ENCODE measurements at places on chromosomes 12 and 14.

GRCh38 chr12:105024928-105025327 is 38.8 kb downstream of the NOPCHAP1 start:
- no peak for DNase-seq

GRCh38 chr14:21874167-21874566 is 200.5 kb upstream of the OR4E1 start:
- no peak for DNase-seq

DNA sequence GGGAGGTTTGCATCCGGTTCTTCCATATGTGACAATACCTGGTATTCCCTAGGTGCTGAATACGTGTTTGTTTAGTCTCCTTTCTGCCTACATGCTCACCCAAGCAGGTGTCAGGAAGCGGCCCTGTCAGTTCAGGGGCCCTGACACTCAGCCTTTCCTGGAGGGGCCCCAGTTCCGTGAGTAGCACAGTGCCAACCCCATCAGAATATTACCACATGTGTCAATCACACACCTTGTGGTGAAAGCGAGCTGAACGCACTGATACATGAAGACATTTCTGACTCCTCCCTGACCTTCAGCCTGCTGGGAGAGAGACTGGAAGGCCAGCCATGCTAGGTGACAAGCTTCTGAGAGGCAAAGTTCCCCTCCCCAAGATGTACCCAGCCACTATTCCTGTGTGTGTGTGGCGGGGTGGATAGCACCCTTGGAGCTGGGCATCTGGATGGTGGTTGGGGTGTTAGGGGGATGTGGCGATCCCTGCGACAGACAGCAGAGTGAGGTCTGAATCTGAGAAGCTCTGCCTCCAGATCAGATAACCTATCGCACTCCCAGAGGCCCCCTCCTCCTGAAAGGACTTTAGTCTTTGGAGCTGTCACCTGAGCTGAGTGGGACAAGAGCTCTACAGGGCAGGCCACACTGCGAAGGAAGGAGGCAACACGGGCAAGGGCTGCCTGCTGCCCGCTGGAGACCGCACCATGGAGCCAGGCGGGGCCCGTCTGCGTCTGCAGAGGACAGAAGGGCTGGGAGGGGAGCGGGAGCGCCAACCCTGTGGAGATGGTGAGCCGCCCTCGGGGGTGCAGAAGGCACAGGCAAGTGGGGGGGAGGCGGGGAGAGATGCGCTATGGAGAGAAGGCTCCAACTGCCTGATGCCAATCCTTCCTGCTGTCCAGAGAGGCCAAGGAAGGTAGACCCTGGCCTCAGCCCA is at the start of gene SOAT2:
Gene SOAT2 (plus strand): TSS at position 604 of the 925 bp plus-strand sequence. CDS start 92 bp downstream, at position 696.
- no peak for DNase-seq

DNA sequence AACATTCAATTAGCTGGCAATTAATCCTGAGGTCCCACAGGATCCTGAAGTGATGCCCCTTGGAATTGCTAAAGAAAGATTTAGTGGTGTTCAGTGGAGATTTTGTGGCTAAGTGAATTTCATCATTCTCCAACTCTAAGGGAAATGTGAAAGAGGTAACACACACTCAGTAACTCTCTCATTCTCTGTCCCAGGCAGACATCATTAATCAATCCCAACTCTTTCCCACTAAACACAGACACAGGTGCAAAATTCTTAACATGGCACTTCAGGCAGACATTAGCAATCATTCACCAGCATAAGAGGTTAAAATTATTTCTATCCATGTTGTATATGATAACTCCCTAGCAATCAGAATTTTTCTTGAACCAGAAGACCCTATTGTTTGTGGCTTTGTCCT is 40.2 kb downstream of the TRPV4 start:
- no peak for DNase-seq

GRCh38 chr12:93524386-93525133 is 47.9 kb upstream of the SOCS2 start:
- no peak for DNase-seq

DNA sequence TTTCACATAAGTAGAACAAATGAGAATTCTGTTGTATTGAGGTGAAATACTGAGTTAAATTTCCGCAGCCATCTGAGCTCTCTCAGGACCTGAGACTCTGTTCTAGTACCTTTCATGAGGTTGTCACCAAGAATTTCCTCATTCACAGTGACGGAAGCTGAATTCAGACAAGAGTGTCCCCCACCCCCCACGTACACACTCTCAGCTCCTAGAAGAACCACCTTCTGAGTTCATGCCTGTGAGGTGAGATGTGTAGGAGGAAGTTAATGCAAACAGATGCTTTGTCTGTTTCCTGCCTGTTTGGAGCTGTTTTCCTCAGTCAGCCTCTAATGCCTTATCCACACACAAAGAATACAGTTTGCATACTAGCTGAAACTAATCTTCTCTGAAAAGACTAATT is 18.2 kb downstream of the BICDL1 start:
- DNase-seq, result no peak

DNA sequence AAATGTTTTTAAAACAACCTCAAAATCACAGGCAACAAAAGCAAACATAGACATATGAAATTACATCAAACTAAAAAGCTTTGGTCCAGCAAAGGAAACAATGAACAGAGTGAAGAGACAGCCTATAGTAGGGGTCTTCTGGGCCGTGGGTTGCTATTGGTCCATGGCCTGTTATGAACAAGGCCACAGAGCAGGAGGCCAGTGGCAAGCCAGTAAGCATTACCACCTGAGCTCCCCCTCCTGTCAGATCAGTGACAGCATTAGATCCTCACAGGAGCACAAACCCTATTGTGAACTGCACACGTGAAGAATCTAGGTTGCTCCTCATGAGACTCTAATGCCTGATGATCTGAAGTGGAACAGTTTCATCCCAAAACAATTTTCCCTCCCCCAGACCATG is 174.0 kb downstream of the DIO2 start:
- DNase-seq, result no peak

- no peak for DNase-seq
Measured at GRCh38 chr12:118022728-118023109, 6.2 kb downstream of the RFC5 start.

DNA sequence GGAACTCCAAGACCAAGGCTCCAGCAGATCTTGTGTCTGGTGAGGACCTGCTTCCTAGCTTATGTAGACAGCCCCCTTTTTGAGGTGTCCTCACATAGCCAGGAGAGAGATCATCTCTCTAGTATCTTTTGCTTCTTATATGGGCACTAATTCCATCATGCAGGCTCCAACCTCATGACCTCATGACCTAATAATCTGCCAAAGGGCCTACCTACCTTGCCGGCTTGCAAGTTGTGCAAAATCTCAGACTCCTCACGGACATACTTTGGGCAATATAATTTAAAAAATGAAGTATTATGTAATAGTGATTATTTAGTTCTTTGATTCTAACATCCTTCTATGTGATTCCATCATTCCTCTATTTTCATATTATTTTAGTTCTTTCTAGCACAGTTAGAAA is 333.1 kb upstream of the DIO2 start:
- DNase-seq, result no peak

GRCh38 chr14:32896979-32897697 is 41.5 kb upstream of the NPAS3 start:
- no peak for DNase-seq

DNA sequence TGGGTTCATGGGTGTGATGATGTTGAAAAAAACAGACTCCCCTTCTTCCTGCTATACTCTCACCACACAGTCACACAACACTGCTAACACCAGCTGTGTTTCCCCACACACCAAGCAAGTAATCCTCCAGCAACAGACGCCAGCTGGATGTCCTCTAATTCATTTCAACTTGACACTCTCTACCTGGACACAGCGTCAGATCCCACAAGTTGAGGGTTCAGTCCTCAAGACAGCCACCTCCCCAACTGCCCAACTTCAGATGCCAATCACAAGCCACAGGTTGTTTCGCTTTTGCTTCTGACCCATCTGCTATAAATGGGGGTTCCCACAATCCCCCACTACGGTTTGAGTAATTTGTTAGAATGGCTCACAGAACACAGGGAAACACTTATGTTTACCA is 49.3 kb downstream of the TMEM30B start:
- no peak for DNase-seq

- DNase-seq, result no peak
Measured at GRCh38 chr14:53621921-53622320, 334.7 kb downstream of the BMP4 start.

DNA sequence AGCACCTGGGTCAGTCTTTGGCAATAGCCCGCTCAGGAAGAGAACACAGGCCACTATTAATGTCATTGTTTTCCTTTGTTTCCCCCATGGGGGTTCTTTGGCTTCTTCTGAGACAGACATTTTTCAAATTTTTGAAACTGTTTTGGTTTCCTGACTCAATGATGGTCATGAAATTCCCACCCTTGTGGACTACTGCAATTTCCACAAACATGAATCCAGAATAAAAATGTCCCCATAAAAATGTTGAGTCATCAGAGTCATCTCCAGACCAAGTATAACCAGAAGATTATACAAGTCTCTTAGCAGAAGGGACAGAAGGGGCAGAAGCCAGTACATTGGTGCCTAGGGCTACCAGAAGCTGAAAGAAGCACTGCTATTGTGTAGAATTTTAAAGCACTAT is 29.1 kb downstream of the SLCO1A2 start:
- DNase-seq, result no peak

DNA sequence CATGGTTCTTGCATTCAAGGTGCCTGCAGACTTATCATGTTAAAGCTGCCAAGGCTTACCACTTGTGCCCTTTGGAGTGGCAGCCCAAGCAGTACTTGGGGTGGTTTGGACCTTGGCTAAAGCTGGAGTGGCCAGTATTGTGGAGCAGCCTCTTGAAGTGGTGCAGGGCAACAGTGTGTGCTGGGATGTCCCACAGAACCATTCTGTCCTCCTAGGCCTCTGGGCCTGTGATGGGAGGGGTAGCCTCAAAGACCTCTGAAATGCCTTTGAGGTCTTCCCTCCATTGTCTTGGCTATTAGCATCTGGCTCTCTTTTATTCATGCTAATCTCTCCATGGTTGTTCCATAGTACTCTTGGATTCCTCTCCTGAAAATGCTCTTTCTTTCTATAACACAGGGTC is 78.2 kb upstream of the SLC24A4 start:
- DNase-seq, result no peak

DNA sequence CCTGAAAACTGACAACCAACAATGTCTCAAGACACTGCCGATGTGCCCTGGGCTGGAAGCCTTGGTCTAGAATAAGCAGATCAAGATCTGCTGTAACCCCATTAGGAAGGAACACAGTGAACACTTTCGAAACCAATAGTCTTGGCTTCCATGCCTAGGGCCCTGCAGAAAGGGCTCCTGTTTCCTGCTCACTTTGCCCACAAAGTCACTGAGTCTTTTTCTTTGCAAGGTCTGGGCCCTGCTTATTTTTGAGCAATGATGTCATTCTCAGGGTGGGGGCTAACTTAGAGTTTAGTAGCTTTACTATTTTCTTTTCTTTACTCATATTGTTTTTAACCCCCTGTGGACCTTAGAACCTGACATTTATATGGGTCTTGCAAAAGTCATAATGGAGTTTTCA is 704.2 kb upstream of the TMEM132C start:
- DNase-seq, result no peak

DNA sequence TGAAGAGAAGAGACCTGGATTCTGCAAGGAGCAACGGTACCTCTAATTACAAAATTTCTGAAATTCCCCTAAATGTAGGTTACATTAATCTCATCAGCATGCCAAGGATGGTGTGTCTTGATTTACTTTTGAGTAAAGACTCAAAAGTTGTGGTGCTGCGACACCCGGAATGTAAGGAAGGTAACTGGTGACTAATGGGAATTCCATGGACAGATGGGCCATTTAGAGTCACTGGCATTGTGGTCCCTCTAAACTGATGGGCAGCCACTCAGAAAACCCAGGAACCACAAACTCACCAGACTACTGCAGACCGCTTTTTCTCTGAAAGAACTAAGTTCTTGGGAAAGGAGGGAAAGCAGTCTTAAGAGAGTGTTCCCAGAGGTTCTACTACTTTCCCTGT is 32.8 kb downstream of the GRIN2B start:
- DNase-seq, result no peak

DNA sequence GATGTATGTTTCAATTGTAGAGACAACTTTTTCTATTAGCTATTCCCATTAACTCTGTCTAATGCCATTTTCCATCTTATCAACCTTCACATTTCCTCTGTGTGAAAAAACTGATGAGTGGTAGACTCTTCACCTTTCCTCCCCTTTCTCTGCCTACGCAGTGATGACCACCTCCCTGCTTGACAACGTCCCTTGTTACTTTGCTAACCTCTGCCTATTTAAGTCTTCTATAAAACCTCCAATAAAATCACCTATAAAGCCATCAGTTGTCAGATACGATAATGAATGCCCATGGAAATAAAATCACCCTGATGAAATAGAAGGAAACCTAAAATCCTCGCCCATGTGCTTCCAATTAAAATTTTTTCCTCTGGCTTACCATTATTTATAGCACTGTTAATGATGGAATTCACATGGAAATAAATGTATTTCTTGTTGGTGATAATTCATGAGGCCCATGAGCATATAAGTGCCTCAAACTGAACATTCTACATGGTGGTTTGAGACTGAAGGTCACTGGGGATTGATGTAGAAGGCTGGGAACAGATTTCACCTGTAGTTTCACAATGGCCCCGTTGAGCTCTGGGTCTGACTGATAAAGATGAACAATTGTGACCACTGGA is 1454.0 kb upstream of the SEL1L start:
- DNase-seq, result no peak

DNA sequence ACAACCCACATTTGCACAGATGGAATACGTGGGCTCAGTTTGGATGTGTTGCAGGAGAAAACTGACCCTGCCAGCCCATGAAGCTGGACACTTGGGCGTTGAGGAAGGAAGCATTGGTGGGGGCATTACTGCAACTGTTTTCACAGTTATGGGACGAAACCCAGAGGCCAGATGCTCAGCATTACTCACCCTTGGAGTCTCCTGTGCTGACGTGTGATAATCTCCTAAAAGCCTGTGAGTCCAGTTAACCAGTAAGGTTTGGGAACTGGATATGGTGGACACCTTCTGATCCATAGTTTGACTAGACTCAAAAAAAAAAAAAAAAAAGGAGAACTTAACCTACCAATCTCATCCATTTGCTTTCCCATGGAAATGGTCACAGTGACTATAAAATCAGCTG is 52.8 kb upstream of the EGLN3 start:
- no peak for DNase-seq

GRCh38 chr12:6236641-6236940 is 36.4 kb downstream of the CD9 start:
- no peak for DNase-seq

DNA sequence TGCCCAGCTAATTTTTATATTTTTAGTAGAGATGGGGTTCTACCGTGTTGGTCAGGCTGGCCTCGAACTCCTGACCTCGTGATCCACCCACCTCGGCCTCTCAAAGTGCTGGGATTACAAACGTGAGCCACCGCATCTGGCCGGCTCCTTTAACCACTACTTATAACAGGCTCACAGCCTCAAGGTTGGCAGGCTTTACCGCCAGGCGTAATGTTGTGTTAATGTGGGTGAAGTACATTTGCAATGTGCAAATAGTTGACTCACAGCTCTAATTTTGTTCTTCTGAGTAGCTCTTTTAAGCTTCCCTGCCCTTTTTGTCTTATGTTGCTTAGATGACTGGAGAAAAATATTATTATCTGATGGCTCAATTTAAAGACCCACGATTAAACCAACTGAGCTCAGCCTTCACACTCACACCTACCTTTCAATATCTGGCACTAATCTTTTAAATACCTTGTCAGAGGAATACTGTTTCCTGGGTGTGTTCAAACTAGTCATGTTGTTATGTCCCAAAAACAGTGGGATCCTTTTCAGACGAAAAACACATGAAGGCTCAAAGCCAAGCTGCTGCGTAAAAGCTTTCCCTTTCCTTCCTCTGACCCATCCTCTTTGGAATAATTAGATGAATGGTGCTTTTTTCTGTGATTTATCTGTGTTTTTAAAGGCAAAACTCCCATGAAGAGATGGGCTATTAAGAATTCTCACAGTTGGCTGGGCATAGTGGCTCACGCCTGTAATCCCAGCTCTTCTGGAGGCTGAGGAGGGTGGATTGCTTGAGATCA is 57.2 kb upstream of the USP44 start:
- DNase-seq, result no peak
